Gastrocnemius medialis (tissue), 4 donors: ENCODE measurements at places on chromosomes 5 and 9.

DNA sequence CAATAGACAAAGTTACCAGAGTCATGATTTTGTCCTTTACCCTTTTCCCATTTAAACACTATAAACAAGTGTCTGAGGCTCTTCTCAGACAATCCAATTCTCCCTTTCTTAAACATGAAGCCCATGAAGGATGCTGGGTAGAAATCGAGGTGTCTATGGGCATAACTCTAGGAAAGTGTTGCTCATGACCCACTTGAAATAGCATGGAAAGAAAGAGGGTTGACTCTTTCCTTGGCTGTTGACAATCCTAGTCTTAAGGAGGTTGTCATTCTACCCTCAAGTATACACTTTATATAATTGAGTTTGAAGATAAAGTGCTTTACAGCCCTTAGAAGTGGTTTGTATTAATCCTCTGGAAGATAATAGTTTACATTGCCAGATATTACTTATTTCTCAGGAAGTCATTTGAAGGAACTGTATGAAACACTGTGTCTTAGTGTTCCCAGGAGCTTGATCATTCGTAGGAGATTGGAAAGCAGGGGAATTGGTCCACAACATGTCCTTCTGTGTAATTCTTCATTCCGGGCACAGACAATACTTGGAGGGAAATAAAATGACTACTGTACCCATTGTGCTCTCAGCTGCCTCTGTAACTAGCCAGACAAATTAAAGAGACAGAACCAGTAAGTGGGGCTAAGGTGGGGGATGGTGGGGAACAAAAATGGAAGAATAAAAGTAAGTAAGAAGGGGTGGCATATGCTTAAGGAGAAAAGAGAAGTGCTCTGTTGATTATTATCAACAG lies 1078.3 kb upstream of the DMAC1 start:
- DNase-seq: no peak

- DNase-seq: no peak
Observed at GRCh38 chr9:123663529-123663928, 266.4 kb downstream of the DENND1A start.

- DNase-seq: no peak
Observed at GRCh38 chr5:127685662-127686061, 17.5 kb upstream of the CCDC192 start.

- no peak for DNase-seq
Observed at GRCh38 chr9:134525070-134525815, 116.4 kb upstream of the COL5A1 start.

DNA sequence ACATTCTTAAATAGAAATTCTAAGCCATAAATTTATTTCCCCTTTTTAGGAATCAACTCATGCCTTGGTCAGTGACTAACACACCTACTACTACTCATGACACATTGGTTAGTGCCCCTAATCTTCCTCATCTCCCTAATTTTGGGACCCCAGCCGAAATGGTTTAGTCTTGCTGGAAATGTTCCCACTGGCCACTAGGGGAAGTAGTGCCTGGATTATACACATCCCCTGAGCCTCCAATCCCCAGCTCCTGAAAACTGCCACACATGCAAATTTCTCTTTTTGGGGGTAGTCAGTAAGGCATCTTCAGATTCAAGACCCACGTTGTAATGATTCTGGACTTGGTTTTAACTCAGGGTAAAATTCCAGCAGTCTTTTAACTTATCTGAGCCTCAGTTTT lies 79.8 kb downstream of the HSD17B3 start:
- DNase-seq: no peak

- DNase-seq: no peak
Observed at GRCh38 chr5:72238712-72239445, 81.2 kb downstream of the MRPS27 start.

DNA sequence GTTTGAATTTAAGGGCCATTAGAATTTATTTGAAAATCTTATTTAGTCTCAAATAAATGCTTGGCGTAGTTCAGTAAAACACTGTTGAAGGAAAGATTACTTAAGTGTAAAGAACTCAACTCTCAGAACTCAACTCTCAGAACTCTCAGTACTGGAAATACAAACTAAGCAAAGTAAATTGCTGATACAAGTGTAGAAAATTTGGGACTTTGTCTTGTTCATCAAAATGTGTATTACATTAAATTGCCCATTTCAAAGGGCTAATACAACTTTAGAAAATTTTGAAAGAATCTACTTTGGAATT lies 99.4 kb downstream of the CSNK1G3 start:
- DNase-seq: no peak

- DNase-seq: no peak
Observed at GRCh38 chr5:35317586-35317985, 87.3 kb upstream of the PRLR start.

GRCh38 chr5:177429248-177430040 lies 3.0 kb downstream of the GRK6 start:
- DNase-seq: peak; percentile 60

DNA sequence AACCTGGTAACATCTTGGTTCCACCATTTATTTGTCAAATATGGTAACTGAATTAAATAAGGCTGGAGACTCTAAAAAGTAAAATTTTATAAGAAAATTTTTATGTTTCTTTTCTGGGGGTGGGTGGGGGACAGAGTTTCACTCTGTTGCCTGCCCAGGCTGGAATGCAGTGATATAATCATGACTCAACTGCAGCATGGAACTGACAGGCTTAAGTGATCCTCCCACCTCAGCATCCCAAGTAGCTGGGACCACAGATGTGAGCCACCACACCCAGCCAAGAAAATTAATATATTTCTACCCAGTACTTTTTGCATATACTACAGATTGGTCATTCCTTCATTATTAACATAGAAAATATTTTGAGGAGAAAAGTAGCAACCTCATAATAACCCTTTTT lies 216.9 kb downstream of the DEPDC1B start:
- no peak for DNase-seq

DNA sequence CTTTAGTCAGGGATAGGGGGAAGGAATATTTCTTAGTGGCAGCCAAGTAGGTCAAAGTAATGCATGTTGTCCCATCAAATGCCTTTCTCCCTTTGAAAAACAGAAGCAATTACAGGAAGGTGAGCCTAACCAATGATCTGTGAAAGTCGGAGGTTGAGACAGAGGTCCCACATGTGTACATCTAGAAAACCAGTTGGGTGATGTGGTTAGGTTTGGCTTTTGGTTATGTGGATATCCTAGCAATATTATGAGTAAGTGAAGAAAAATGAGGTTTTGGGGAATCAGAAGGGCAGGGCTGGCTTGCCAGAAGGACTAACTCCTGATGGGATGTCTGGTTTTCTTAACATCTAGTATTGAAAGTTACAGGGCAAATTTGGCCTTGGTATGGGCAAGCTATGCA lies 63.4 kb upstream of the PALM2AKAP2 start:
- DNase-seq: no peak

GRCh38 chr9:1421436-1421835 lies 371.3 kb downstream of the DMRT2 start:
- DNase-seq: no peak

DNA sequence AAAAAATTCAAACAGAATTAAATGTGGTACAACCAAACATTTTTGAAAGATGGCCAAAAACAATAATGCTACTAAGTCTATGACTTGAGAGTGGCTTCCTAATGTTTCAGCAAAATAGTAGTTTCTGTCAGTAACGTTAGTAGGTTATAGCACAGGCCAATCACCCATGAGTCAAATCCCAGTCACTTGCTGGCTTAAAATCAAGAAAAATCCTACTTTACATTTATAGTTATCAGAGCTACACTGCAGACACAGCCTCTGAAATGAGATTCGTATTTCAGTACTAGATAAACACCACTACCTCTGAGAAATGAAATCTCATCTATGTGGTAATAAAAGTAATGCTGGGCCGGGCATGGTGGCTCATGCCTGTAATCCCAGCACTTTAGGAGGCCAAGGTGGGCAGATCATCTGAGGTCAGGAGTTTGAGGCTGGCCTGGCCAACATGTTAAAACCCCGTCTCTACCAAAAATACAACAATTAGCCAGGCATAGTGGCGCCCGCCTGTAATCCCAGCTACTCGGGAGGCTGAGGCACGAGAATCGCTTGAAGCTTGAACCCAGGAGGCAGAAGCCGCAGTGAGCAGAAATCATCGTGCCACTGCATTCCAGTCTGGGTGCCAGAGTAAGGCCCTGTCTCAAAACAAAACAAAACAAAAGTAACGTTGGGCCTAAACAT lies 6.1 kb downstream of the ZDHHC21 start:
- DNase-seq: no peak

GRCh38 chr5:81534441-81534840 lies 140.5 kb upstream of the ACOT12 start:
- no peak for DNase-seq

GRCh38 chr5:18761801-18762200 lies 1127.5 kb downstream of the TAF11L14 start:
- DNase-seq: no peak

- no peak for DNase-seq
Observed at GRCh38 chr9:109110329-109111021, 9.3 kb downstream of the TMEM245 start.

DNA sequence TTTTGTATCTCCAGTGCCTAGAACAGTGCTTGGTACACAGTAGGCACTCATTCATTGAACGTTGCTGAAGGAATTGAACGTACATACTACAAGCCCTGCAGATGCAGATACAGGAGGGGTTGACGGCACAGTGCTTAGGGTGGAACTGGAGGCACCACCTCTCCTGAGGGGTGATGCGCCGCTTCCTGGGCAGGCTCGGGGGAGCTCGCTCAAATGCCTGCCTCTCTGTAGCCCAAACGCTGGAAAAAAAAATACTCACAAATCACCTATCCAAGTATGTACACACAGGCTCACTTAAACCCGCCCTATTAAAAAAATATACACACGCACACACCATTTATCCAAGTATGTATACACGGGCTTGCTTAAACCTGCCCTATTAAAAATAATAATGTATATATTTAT lies 536 bp upstream of the COMMD10 start:
- no peak for DNase-seq
